Activated T-cell treated with anti-CD3 and anti-CD28 coated beads, Interleukin-2, amount 50 U/mL, for 48 hours (primary cell): ENCODE measurements at places on chromosomes 2 and 18.

DNA sequence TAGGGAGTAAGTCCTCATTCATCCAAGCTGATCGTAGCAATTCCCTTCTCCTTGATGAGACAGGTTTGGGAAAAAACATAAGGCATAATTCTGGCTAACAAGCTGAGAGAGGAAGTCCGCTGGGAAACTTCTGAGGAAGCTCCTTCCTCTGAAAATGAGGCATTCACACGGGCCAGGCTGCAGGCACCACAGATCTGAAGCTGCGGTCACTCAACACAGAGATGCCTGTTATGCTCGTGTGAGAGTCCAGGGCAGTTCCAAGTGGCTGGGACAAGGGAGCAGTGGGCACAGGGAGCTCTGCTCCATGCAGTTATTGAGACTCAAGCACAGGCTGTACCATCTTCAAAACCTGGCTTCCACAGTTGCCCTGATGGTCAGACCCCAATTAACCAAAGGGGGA, 200.9 kb upstream of the ID2 start:
- DNase-seq, result no peak

GRCh38 chr2:165294912-165295311, 55.7 kb downstream of the SCN2A start:
- DNase-seq, result no peak

GRCh38 chr18:66271962-66272361, 331.9 kb downstream of the CDH19 start:
- no peak for DNase-seq

- DNase-seq, result no peak
Observed at GRCh38 chr2:85066006-85066740, 67.0 kb upstream of the TCF7L1 start.

DNA sequence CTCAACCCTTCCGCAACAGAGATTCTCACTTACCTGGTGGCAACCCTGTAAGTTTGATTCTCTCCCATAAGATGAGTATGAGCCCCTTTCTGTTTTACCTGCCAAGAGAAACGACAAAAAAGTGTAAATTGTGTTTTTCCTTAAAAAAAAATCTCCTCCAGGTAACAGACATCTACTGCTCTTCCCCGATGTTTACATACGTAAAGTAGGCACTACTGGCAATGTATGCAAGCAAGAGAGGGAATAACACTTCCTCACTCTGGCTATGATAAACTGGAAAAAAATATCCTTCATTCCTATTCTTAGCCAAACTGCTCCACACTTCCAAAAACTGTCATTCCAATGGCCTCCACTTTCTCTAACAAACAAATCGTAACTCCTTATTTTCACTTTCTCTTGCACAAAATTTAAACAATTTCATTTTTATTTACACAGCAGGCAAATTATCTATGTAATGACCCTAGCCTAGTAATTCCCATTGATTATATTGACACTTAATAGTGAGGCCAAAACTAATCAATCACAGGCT, 184.5 kb downstream of the TCF4 start:
- no peak for DNase-seq

DNA sequence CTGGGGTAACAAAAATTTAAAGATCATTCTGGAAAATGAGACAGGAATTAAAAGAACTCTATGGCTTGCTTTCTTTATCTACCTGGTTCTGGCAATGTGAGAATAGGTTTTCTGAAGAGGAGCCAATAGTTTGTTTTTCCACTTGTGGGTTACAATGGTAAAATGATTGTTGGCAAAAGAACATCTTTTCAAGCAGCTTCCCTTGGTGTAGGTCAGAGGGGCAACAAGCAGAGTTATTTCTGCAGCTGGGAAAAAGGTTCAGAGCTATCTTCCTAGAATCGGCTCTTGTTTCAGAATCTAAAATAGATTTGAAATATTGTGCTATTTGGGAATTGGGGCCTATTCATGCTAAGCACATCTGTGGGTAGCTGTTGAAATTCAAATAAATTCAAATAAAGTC, 11.5 kb upstream of the TSPYL6 start:
- no peak for DNase-seq

DNA sequence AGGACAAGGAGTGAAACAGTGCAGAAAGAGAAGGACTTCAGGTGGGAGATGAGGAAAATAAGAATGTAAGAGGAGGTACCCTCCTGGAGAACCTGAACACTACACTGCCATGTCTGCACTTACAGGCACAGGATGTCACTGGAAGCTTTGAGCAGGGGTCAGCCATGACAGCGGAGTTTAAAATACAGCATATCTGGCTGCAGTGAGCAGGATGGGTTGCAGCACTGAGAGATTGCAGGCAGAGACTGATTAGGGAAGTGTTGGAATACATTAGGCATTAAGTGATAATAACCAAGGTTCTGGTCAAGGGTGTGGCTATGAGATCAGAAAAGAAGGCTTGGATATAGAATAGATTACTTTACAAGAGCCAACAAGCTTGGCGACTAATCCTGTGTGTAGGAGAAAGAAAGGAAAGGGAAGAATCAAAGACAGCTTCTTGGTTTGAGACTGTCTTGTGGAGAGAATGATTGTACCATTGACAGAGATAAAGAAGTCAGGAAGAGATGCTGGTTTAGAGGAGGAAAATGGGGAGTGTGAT, 171.1 kb upstream of the RBMS1 start:
- no peak for DNase-seq

DNA sequence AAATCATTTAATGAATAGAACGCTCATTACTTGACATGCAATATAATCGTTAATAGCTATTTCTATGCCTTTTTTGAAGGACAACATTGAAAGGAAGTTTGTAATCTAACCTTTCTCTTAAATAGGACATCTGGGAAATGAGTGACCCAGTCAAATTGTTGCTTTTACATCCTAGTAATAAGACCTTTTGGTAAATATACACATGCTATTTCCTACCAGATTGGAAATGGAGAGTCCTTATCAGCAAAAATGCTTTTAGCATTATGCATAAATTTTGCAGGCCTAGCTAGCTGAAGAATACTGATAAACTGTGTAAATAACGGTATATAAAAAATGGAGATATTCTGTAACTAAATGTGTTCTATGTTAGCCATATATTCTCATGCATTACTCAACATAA, 567.3 kb upstream of the DSEL start:
- no peak for DNase-seq

DNA sequence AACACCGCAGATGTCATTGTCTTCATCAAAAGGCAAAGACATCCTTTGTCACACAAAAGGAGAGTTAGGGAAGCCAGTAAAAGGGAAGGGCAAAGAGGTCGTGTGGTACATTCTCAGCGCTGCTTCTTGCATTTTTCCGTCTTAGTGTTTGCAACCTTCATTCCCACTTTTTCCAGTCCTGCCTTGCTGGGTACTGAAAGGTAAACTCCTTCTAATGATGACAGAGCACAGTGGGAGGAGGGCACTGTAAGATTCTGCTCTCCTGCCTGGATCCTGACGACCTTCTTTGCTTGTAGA, 424.3 kb upstream of the MEX3C start:
- no peak for DNase-seq

DNA sequence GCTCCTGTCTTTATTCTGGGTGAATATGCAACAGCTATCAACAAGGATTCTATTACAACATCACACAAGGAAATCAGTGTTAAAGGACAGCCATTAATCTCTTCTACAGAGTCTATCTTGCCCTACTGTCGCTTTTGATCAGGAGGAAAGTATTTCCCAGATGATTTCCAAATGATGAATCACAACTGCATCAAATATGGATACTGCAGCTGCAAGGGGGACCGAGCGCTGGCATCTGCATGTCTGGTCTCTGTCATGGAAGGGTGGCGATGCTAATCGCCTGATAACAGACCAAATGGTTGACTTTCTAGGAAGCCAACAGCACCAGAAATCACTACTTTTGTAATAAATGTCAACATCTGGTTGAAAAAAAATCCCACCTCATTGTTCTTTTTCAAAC, 21.2 kb upstream of the OR6B3 start:
- no peak for DNase-seq

DNA sequence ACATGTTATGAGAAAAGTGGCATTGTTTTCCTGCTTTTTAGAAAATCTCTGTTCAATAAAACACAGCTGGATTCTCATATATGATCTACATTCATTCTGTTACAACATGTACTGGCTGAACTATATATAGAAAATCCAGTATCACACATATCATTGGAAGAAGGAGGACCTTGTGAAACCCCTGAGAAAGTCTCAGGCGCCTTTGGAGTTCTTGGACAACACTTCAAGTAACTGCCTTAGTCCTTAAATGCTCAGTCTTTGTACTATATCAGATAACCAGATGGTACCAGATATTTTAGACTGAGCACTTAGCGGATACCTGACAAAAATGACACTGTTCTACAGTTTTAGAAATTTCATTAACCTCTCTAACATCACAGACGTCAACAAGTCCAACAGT, 72.2 kb downstream of the ACVR1 start:
- no peak for DNase-seq

DNA sequence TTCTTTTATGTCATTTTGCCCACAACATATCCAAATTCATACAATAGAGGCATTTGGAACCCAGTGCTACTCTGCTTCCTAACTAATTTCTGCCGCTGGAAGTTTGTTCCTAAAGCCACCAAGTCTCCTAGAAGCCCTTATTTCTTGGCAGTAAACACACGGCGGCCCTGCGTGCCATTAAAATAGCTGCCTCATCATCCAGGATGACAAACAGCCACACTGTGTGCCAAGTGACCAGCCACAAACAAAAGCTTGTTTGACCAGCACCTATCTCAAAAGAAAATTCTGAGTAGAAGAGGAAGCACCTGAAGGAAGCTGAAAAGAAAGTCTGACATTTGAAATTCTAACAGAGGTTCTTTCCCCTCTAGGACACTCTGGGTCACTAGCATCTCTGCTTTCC, 64.2 kb downstream of the BCL11A start:
- no peak for DNase-seq

GRCh38 chr2:45773909-45774308, 122.4 kb downstream of the PRKCE start:
- DNase-seq, result no peak

GRCh38 chr2:31893094-31893493, 117.7 kb downstream of the MEMO1 start:
- no peak for DNase-seq

GRCh38 chr18:245282-245847, 22.5 kb downstream of the THOC1 start:
- DNase-seq, result no peak

GRCh38 chr18:70386582-70386981, 97.7 kb downstream of the SOCS6 start:
- no peak for DNase-seq

DNA sequence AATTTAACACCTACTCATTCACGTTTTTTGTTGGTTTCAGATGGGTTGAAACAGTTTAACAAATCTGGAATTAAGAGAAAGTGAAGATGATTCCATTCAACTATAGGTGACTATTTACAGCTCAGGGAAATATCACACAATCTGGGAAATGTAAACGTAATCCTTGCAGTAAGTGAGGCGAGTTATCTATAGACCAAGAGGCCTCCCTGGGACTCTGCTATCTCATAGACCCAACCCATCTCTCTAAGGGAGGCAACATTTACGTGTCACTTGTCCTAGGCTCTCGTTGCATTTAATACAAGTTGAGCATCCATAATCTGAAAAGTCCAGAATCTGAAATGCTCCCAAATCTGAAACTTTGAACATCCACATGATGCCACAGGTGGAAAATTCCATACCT, 2.0 kb upstream of the MOB4 start:
- DNase-seq, result no peak

DNA sequence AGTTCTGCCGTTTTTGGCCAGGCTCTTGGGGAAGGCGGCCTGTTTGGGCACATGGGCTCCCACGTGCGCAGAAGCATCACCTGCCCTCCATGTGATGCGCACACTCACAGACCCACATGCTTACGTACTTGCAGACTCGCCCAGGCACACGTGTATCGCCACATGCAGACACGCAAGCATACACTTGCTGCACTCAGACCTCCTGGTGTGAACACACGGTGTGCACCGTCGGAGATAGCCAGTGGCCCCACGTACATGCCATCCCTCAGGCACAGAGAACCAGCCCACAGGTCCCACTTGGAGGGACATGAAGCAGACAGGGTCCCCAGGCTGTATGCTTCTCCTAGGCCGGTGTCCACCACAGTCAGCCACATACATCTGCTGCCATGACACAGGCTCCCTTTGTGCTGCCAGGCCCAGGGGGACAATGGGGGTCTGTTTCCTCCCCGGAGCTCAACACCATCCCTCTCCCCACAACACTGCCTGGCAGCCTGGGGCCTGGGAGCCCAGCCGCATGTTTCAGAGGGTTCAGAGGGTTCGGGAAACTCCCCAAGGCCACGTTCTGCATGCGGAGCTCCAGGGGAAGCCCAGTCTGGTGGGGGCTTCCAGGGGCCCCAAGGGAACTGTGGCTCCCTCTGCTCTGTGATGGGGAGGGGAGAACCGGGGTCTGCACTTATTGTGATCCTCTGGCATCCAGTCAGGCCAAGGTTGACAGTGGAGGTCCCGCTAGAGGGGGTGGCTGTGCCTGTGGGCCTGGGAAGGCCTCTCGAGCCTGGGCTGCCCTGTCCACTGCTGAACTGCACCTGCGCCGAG, 208.1 kb upstream of the HAAO start:
- no peak for DNase-seq

GRCh38 chr18:39752351-39752750, 2186.8 kb upstream of the CELF4 start:
- DNase-seq, result no peak

DNA sequence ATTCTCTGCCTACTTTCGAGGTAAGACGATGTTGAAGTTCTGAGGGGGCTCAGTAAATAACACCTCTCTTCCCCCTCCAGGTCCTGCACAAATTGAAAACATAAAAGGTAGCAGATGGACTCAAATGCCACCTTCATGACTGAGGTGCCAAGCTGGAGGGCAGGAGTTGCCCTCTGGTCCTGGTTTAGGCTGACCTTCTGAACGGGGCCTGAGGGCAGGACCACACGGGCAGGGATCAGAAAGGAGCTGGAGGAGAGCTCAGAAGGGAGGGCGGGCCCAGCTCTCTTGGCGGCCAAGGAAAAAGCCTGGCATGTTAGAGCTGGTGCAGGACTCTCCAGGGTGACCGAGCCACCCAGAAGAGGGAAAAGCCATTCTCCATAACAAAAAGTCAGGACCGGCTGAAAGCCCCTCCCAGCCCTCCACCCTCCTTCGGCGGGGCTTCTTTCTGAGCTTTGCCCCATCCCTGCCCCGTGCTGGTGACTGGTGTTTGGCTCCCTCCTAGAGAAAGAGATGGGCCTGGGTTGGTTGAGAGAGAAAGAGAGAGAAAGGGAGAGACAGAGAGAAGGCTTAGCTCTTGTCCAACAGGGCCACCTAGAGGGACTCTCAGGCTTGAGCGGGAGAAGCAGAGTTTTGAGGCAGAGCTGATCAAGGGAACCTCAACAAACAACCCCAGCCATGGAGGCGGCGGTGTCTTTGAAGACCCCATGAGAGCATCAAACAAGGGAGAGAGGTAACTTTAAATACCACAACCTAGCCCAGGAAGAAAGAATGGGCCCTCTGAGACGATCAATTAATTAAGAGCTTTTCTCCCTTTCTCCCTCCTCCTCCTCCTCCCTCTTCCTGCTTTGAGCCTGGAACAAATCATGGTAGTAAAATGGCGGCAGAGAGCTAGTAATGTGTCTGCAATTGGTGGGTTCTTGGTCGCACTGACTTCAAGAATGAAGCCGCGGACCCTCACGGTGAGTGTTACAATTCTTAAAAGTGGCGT, 50.8 kb downstream of the WIPF1 start:
- DNase-seq, result peak; percentile 44
